Neural progenitor cell (in vitro differentiated cells): ENCODE measurements at places on chromosomes 3 and 15. TPM values are rescaled to one million over a fixed set of nuclear protein-coding genes. Genes with fewer than 3 reads are reported as not detected.

- DNase-seq = peak; percentile 50
Measured at GRCh38 chr15:26628879-26629529, 143.9 kb downstream of the GABRB3 start.

DNA sequence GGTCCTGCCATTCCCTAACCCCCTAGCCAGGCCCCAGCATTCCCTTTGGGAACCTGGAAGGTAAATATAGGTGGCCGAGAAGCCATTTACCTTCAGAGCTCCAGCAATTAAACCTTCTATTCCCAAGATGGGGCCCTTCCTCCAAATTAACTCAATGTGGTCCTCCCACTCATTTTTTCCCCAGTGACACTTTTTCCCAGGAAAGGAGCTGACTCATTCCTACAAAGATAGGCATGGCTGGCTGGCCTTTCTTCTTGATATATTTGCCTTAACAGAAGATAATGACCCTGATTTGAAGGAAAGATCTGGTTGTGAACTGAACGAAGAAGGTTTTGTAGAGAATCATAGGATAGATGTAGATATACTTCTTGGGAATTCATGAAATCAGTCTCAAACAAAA lies 279.0 kb upstream of the VEPH1 start:
- DNase-seq = no peak

GRCh38 chr15:83810110-83810509 lies 156.2 kb downstream of the ADAMTSL3 start:
- DNase-seq = no peak

DNA sequence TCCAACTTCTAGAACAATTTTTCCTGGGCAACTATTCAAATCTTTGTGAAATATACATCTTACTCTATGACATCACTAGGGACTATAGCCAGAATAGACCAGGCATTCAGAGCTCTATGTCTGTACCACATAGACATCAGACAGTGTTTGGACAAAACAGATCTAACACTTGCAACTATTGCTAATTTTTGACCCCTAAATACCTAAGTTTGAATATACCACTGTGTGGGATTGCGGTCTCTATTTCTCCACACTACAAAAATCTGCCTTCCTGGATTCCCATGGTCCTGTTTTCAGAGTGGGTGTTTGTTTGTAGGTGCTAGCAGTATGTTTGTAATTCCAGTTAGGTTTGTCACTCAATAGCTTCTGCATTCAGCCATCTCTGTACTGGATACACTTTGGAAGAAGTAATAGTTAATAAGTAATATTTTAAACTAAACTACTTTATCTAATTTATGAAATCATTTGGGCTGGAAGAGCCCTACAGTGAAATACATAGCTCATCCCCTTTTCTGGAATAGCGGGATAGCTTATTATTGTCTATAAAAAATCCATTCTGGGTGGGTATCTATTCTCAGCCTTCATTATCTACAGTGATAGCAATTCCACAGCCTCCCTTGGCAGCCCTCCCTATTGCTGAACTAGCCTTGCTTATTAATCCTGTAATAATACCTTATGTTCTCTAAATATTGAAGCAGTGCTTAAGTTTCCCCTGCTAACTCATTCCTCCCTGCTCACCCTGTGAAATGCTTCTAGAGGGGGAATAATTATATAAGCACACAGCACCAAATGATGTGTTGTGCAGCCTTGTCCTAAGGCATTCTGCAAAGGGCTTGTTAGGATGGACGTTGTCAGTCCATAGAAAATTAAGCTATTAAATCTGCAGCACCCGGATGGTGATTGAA lies 49.4 kb downstream of the RBMS3 start:
- DNase-seq = no peak

The CD80 gene
- 0.30 TPM in 1 of 2 replicates, not detected in the other for total RNA-seq

GRCh38 chr15:26842391-26842790 lies 24.5 kb upstream of the GABRA5 start:
- no peak for DNase-seq

- no peak for DNase-seq
Measured at GRCh38 chr15:93865586-93865985, 365.8 kb upstream of the MCTP2 start.

The SRGAP3 gene
- total RNA-seq = 35.7 and 59.3 TPM in 2 replicates

DNA sequence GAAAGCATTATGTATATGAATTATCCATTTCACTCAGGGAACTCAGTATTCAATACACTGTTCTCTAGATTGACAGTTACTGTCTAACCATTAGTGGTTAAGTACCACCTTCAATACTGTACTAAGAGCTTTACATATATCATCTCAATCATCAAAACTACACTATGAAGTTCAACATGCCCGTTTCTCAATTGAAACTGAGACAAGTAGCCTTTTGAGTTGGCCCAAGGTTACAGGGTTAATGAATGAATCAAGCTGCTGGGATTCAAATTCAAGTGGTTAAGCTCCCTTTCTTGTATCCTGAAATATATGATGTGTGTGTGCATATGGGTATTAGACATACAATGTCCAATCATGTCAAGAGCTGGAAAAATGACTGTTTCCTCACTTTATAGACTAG lies 5.8 kb downstream of the TASOR start:
- no peak for DNase-seq

The GOLGA8J gene
- total RNA-seq = not detected in 2 replicates

GRCh38 chr3:129645286-129645685 lies 38.8 kb upstream of the PLXND1 start:
- no peak for DNase-seq

The MASP1 gene
- 0.96 and 3.3 TPM in 2 replicates for total RNA-seq

The CLDN16 gene
- total RNA-seq = not detected in 2 replicates

DNA sequence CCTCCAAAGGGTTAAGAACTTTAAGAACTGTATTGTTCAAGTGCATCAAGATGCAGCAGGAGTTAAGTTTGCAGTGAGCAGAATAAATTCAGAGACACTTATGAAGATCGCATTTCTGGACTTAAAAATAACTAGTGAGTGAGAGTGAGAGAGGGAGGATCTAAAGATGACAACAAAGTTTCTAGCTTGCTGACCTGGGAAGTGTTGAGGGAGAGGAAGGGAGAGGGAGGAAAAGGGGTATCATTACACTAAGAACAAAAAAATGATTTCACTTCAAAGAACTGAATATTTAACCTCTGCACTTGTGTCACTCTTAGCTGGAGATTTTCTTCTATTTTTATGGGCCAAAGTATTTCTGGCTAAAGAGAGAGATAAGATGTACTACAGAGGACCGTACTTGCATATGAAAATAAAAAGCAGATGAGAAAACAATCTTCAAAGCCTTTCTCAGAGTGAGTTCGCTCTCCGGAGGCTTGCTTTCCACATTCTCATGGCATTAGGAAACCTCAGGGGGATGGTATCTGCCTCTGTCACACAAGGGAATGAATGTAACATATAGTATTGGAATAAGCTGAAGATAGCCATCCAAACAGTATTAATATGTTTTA lies 91.4 kb upstream of the TJP1 start:
- no peak for DNase-seq

- DNase-seq = no peak
Measured at GRCh38 chr15:39833515-39833981, 50.9 kb upstream of the FSIP1 start.

GRCh38 chr15:90744759-90745402 lies 27.7 kb downstream of the BLM start:
- no peak for DNase-seq

The IL12A gene
- total RNA-seq = 0.77 and 0.79 TPM in 2 replicates
